Activated CD4-positive, CD25-positive, alpha-beta regulatory T cell treated with anti-CD3 and anti-CD28 coated beads, Interleukin-2, amount 50 U/mL, for 24 hours (primary cell): ENCODE measurements at places on chromosomes 11 and 22.

DNA sequence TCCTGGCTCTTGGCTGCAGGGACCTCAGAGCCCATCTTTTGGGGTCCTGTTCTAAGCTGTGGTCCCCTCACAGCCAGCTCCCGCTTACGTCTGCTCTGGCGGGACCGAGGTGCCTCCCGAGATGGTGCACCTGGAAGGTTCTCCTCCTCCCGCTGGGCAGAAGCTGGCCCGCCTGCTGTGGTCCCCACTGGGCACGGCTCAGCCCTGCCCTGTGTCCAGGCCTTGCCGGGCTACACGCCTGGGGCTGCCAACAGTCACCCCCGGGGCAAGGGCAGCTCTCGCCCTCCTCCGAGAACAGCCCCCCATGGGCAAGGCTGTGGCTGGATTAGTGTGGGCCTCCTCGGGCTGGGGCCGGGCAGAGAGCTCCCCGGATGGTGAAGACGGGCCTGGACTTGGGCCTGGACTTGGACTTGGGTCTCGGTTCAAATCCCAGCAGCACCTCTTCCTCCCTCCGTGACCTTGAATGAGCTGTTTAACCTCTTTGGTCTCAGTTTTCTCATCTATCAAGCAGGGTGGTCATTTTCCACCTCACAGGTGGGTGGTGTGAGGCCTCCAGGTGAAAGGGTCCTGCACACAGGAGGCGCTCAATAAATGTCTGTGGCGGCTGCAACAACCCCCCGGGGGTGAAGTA is 998 bp downstream of the BAIAP2L2 start:
- no peak for ATAC-seq

DNA sequence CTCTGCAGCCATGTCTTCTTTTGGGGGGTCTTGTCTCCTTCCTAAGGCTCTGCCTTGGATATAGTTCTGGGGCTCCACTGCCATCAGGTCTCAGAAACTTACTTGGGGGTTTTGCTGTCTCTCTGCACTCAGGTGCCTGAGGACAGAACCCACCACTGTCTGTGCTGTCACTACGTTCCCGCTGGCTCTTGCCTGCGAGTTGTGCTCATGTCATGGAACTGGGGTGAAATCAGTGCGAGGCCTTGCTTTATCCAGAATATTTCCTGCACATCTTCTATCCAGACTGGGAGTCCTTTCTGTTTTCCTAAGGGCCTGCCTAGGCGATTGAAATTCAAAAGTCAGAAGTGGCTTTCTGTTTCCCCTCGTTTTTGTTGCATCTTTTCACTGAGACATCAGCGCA is 6.6 kb upstream of the USP2 start:
- no peak for ATAC-seq

DNA sequence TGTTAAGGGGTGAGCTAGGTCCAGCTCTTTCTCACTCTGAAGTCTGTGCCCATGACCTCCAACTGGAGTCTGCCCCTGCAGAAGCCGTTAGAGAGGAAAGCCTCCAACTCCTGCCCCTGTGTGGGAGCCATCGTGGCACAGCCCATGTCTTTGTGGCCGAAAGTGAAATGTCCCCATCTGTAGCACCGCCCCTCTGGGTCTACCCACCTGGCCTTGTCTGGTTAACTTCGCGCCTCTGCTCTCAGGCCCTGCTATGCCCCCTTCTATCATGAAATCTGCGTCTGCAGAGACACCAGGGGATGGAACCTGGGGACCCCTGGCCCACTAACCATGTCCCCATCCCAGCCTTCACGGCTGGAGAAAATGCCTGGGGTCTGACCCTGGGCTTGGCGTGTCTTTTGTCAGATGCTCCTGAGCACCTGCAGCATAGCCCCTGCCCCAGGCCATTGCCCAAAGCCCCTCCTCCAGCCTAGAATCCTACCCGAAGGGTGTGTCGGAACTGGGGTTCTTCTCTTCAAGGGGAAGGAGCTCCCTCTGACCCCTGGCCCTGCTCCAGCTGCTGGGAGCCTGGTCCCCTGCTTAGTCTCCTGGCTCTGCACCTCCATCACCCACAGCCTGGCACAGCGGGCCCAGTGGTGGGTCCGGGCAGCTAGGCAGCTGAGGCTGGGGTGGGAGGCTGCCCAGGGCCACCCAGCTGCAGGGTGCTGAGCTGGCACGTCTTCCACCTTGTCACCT is 35.8 kb upstream of the HMOX1 start:
- no peak for ATAC-seq

DNA sequence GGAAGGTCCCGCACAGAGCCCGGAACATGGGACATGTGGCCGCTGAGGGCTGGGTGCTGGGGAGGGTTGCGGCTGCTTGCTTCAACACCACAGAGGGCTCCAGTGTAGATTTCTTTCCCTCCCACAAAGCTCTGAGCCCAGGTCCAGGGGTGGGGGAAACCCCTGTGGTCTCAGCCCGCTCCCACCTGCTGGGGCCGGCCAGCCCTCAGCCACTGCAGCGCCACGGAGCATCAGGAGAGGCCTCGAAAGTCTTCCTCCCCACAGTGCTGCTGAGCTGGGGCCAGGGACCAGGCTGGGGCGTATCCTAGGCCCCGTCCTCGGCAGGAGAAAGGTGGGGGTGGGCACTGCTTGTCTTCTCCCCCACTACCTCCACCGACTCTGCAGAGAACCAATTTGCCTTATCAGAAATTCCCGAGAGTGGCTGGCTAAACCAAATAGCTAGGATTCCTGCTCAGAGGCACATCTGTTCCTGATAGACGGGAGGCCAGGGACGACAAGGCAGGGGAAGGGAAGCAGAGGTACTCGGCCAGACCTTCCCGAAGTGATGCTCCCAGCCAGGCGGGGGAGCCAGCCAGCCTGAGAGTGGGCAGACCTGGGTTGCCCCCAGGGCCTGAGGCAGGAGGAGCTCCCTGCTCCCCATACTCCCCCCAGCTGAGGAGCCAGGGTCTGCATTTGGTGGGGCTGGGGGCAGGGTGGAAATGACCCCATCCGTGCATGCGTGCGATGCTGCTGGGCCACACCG is 18.7 kb downstream of the IGF2 start:
- no peak for ATAC-seq

DNA sequence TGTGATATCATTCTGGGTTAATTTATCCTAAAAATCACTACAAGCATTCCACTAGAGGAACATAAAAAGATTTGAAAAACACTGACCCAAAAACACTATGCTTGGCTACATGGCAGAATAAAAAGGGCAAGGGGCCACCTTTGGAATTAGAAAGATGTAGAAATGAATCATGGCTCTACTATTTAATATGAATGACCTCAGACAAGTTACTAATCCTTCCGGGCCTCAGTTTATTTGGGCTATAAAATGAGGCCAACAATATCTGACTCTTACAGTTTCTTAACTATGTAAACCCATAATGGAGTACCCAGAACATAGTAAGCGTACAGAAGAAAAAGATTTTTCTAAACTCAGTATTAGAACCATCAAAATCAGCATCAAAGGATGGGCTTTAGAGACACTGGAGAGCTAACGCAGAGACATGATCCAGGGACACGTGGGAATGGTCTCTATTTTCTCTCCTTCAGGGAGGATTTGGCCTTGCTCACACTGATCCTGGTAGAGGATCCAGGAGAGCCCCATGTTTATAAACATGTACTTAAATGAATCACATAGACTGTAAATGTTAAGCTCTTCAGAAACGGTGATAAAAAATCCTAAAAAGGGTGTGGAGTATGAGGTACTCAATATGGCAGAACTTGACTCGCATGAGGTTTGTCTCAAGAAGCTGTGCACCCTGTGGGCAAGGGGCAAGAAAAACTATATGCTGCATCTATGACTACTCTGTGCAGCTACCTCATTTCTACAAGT is 288.4 kb upstream of the PITPNB start:
- no peak for ATAC-seq

GRCh38 chr11:134545521-134545920 is 133.5 kb upstream of the B3GAT1 start:
- ATAC-seq, result no peak

DNA sequence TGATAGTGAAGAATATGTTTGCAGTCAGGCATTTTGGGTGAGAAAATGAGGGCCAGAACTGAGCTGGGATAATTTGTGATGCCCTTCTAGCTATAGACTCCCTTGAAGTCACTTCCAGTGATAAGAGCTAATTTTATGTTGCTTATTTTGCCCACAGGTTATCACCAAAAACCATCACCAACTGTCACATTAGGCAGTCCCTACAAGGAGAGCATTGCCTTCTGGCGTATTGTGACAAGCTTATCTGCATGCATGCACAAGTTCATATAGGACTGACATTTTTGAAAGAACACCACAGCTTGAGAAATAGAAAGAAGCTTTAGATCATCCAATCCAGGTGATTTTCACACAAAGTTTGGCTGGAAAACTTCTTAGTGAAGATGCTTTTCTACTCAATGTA is 735.3 kb upstream of the RAG2 start:
- ATAC-seq, result no peak

- no peak for ATAC-seq
Measured at GRCh38 chr11:79363256-79363655, 77.6 kb downstream of the TENM4 start.

GRCh38 chr11:42465623-42466022 is 846.2 kb upstream of the API5 start:
- no peak for ATAC-seq

DNA sequence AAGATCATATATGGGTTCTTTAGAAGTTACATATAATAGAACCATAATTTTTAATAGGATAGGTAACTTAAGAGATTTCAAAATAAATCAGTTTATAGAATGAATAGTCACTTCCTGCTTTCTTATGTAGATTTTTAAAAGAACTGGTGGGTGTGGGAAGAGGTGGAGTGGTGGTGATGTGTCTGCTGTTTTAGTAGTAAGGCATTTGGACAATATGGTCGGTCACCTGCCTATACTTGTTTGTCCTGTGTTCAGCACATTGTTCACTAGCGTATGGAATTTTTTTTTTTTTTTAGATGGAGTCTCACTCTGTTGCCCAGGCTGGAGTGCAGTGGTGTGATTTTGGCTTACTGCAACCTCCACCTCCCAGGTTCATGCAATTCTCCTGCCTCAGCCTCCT is 39.3 kb downstream of the CCDC81 start:
- ATAC-seq, result no peak

DNA sequence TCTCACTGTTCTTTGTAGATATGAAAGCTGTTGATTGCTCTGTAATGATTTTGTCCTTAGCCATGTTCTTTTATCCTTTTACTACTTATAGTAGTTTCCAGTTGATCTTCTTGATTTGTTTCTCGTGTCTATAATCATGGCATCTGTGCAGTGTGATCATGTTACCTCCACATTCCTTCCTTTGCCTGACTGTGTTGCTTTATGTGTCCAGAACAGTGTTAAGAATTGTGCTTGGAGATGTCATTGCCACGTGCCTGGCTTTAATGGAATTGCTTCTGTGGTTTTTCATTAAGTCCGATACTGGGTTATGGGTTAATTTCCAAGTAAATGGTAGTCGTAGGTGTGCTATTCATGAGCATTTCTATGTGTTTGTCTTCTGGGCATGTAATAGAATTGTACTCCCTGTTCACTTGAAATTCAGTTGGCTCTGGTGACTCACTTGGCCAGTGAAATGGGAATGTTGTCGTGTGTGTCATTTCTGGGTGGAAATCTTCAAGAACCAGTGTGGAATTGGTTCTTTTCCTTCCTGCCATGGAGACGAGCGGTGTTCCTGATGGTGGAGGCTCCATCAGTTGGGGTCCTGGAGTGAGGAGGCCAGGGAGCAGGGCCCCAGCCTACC is 6.8 kb downstream of the GTSE1 start:
- ATAC-seq, result no peak

DNA sequence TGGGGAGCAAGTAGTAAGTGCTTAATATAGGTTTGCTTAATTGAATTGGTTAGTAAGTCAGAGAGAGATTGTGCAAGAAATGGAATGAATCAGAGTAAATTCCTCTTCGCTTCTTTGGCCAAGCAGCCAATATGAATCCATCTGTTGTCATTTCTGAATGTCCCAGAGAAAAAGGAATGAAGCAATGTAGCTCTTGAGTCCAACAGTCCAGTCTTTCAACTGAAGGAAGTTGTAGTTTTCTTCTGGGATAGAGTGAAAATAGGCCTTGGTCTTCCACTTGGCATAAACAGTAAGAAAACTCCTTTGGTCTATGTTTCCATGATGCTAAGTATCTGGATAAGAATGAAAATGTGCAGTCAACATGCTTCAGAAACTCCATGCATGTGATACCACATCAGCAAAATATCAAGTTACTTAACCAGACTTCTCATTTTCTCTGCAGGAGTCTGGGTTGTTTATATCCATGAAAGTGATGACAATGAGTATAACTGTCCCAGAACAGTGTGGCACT is 1.8 kb upstream of the FIBIN start:
- no peak for ATAC-seq

DNA sequence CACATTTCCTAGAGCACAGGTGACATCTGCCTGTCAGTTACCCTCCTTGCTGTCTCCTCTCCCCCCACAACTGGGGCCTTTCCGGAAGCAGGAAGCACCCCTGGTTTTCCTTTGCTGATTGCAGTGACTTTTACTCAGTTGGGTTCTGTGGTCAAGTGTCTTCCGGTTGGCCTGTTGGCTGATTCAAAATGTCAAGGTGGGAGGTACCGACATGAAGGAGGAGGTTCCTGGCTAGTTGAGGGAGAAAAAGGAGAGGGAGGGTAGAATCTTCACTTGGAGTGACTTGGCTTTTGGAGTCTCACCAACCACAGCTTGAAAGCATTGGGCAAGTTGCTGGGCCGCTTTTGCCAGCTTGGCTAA is 9.3 kb upstream of the ADAMTS15 start:
- no peak for ATAC-seq

DNA sequence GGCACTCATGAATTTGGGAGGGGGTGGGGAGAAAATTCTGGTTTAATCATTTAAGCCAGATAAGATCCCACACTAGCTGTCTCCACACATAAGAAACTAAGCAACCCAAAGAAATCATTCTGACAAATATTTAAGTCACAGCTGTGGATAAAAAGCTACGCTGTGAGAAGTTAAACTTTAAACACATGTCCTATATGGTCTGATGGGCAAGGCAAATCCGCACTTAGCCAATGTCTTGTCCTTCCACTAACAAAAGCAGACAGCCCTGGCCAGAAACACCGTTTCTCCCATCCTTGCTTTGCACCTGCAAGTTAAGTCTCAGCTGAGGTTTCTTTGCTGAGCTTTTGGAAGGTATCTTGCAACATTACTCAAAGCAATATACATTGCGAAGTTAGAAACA is 68.0 kb downstream of the ETS1 start:
- ATAC-seq, result no peak
